Upper lobe of right lung (tissue), 1 donor: ENCODE measurements at places on chromosomes 1 and 21.

- H3K4me1 ChIP-seq, result peaks cover 10% of the 10 kb centered on the region
- no peaks in the 10 kb centered on the region for H3K27me3 ChIP-seq
- H3K4me3 ChIP-seq, result no peak overlapping the region
- H3K27ac ChIP-seq, result no peak overlapping the region
- H3K36me3 ChIP-seq, result no peaks in the 10 kb centered on the region
- DNase-seq, result no peak
Measured at GRCh38 chr1:207191776-207192175, 87.7 kb downstream of the C4BPA start.

DNA sequence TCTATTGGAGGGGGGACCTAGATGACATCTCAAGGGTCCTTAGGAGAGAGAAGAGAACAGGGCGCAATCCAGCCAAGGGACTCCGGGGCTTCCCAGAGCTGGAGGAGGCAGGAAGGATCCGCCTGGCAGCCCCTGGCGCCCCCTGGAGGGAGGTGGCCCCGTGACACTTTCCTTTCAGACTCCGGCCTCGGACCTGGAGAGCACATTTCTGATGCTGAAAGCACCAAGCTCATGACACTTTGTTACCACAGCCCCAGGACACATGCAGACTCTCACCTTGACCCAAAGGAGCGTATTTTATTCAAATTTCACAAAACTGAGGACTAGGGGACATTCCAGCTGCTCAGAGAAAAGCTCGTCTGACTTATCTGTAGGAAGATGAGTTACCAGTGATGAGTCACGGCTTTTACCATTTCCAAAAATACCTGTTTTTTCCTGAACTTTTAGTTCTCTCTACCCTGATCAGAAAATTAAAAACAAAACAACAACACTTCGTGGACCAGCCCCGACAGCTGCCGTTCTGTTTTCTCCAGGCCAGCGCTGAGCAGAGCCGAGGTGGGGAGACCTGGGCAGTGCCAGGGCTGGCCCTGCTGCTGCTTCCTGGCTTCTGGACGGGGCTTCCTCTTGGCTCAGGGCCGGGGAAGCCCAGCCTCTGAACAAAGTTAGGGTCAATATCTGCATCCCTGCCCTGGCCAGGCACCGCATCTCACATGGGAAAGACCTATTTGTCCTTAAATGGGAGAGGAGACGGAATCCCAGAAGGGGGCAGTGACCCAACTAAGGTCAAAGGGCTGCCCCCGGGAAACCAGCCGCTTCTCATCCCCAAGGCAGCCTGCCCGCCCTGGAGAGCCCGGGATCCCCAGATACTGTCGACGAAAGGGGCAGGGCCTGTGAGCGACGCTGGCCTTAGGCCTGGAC is 21.6 kb upstream of the POFUT2 start:
- H3K27ac ChIP-seq, result peak overlapping the region; percentile 84
- H3K4me3 ChIP-seq, result no peak overlapping the region
- H3K36me3 ChIP-seq, result no peaks in the 10 kb centered on the region
- peaks cover 41% of the 10 kb centered on the region for H3K4me1 ChIP-seq
- DNase-seq, result peak; percentile 82

DNA sequence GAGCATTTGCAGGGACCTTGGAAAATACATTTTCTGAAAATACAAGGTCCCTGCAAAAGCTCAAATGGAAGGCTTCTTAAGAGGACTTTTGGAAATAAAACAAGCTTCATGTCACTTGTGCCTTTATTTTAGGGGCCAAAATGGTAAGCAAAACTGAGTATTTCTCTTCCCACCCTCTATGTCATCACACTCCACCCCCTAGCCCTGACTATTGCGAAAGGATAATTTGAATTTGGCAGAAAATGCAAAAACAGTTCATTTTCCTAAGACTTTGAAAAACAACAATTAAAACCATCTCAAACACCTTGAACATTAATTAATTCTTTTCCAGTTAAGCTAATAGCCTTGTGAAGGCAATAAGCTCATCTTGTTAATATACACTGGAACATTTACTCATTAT is 201.7 kb downstream of the TM2D1 start:
- no peak overlapping the region for H3K4me3 ChIP-seq
- no peaks in the 10 kb centered on the region for H3K27me3 ChIP-seq
- no peaks in the 10 kb centered on the region for H3K4me1 ChIP-seq
- H3K36me3 ChIP-seq, result no peaks in the 10 kb centered on the region
- no peak for DNase-seq

DNA sequence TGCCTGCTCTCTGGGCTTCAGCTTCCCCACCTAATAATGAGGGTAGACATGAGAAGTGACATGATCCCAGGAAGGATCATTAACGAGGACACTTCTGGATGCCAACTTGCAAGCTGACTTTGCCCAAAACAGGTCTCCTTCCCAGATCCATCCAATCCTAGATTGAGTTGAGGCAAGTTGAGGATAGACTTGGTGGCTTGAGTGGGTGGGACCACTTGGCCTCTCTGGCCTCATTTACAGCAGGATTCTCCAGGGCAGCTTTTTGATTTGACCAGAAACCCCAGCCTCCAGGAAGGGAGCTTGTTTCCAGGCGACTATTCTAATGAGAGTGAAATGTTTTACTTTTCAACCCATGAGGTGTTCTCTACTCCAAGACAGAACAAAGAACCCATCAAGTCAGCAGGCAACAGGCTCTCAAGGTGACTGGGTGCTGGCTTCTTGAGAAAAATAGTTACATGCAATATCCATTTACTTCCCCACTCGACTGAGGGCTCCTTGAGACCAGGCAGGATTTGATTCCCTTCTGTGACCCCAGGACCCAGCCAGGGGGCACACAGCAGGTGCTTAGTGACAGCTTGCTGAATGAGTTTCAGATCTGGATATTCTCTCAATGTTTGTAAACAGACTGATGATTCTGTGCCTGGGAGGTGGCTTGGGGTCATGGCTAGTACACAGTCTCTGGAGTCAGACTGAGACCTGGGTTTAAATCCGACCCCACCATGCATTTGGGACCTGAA is 128.2 kb downstream of the DMRTB1 start:
- H3K36me3 ChIP-seq, result no peaks in the 10 kb centered on the region
- no peak for DNase-seq
- no peaks in the 10 kb centered on the region for H3K4me1 ChIP-seq

GRCh38 chr1:200899954-200900867 is 5.5 kb downstream of the INAVA start:
- no peaks in the 10 kb centered on the region for H3K4me1 ChIP-seq
- no peaks in the 10 kb centered on the region for H3K36me3 ChIP-seq
- no peak for DNase-seq
- H3K4me3 ChIP-seq, result no peak overlapping the region
- no peaks in the 10 kb centered on the region for H3K27me3 ChIP-seq

DNA sequence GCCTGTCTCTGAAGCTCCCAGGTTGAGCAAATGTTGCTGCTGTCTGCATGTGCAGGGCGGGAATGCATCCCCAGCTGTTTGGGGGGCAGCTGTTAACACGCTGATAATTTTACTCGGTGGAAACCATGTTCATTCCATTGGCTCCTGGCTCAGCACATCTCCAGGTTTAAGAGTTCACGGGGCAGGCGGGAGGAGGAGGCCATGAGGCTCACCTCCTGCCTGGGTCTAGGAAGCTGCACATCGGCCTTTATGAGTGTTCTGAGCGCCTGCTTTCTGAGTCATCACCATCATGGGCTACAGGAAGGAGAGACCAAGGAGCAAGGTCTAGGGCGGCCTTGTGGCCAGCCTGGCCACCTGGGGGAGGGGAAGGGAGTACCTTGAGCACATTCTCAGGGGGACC is 29.7 kb downstream of the AJAP1 start:
- no peaks in the 10 kb centered on the region for H3K36me3 ChIP-seq
- no peaks in the 10 kb centered on the region for H3K4me1 ChIP-seq
- H3K27me3 ChIP-seq, result no peaks in the 10 kb centered on the region
- no peak overlapping the region for H3K4me3 ChIP-seq
- no peak for DNase-seq
